ENCODE measurements at places on chromosomes 5 and 9. TPM values are rescaled to one million over a fixed set of nuclear protein-coding genes. Genes with fewer than 3 reads are reported as not detected.

The TAF1L gene
- total RNA-seq = not detected

The RAD23B gene
- total RNA-seq = 140 TPM

The KIF20A gene
- total RNA-seq = 43.9 TPM

The TMEM252 gene
- total RNA-seq = not detected

The ANKRD55 gene
- 4.7 TPM for total RNA-seq

The ADAMTS12 gene
- total RNA-seq = not detected

The PCDHGA9 gene
- total RNA-seq = not detected

The NKD2 gene
- total RNA-seq = 0.27 TPM

The CAMSAP1 gene
- 39.3 TPM for total RNA-seq

The TLE1 gene
- total RNA-seq = 40.6 TPM

The CDC14B gene
- total RNA-seq = 15.1 TPM

The FOXD4L6 gene
- total RNA-seq = not detected

The LHX3 gene
- not detected for total RNA-seq

The SCGB3A2 gene
- not detected for total RNA-seq

The ENTPD2 gene
- total RNA-seq = not detected

The FOXD4L5 gene
- not detected for total RNA-seq

The LECT2 gene
- total RNA-seq = not detected

The MYMK gene
- total RNA-seq = not detected

The PDLIM4 gene
- total RNA-seq = not detected

The ASPN gene
- total RNA-seq = not detected

The KIAA1191 gene
- total RNA-seq = 103 TPM

The GRXCR2 gene
- total RNA-seq = not detected

The KCNV2 gene
- not detected for total RNA-seq

The FCN1 gene
- not detected for total RNA-seq

The OR1Q1 gene
- total RNA-seq = not detected

The ENTPD8 gene
- total RNA-seq = not detected

The TEX53 gene
- not detected for total RNA-seq

The SLC6A18 gene
- total RNA-seq = not detected

The KIF27 gene
- total RNA-seq = 0.67 TPM

The PCDHB7 gene
- 1.2 TPM for total RNA-seq

The SIT1 gene
- not detected for total RNA-seq

The RIC1 gene
- 7.4 TPM for total RNA-seq

The TMEM232 gene
- total RNA-seq = not detected

The RASEF gene
- total RNA-seq = 7.0 TPM

The IRX2 gene
- total RNA-seq = not detected

The PCDHB3 gene
- total RNA-seq = not detected

The PRR16 gene
- 4.5 TPM for total RNA-seq

The RANBP3L gene
- not detected for total RNA-seq

The SPAAR gene
- not detected for total RNA-seq

The CDKN2B-AS1 gene
- total RNA-seq = not detected

The CD72 gene
- 0.12 TPM for total RNA-seq

The ZDHHC11 gene
- 2.2 TPM for total RNA-seq

The IL13 gene
- total RNA-seq = not detected

The FOXD4L3 gene
- not detected for total RNA-seq

Measured in Caki2 (cell line).